ENCODE measurements at places on chromosomes 7 and 10.

DNA sequence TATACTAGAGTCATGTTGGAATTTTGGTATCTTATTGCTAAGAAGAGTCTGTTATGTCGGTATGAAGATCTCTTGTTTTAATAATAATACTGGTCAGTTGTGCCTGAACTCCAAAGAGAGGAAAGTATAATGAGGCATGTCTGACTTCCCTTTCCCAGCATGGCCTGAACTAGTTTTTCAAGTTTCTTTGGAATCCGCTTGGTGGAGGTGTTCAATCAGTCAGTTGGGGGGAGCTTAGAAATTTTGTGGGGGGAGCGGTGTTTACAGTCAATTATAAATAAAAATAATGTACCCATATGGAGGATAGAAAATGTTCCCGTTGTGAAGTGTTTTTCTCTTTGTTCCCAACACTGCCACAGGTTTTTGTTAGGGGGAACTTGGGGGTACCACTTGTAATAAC is 1.5 kb upstream of the TRDMT1 start:
- DNase-seq: no peak

DNA sequence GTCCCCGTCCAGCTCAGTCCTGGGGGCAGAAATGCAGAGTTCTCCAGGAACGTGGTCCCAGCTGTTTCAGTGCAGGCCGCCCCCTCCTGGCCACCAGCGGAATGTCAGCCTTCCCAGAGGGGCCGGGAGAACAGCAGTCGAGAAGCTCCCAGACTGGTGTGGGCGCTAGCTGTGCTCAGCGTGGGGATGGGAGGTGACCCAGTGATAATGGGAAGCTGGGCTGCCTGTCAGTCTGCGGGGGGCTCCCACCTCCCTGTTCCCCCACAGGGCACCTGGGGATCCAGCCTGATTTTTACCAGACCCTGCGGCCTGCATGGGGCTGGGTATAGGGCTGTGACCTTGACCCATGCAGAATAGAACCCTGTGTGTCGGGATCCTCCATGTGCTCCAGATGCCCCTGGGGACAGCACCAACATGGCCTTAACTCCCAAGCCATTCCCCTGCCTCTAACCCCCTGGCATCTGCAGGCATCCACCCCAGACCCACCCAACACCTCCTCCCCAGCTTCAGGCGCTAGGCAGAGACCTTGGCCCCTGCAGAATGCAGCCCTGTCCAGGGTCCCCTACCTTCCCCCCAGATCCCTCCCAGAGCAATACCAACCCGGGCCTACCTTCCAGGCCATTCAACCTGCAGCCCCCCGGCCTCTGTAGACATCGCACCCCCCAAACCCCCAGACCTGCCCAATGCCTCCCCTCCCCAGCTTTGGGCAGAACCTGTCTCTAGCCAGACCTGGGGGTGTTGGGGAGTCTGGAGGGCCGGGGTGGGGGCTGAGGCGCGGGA is 880 bp upstream of the ELN start:
- peak; percentile 79 for DNase-seq

GRCh38 chr10:74863551-74863950 is 37.2 kb downstream of the KAT6B start:
- no peak for DNase-seq

DNA sequence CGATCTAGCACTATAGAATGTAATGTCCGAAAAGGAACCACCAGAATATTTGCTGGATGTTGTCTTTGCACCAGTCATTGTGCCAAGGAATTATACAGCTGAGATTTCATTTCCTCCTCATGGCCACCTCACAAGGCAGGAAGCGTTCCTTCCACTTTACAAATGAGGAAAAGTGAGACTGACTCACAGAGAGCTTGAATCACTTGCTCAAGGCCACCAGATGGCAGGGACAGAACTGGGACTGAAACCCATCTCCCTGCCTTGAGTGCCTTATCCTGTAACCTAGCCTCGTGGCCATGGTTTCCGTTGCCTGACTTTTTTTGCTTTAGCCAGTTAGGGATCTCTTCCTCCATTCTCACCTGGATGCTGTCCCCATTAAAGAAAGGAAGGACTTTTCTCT is 44.7 kb upstream of the PDZD8 start:
- DNase-seq: peak; percentile 30

- DNase-seq: no peak
Measured at GRCh38 chr7:41731493-41732435, 28.9 kb upstream of the INHBA start.

- peak; percentile 76 for DNase-seq
Measured at GRCh38 chr7:151013733-151014497, 10.4 kb downstream of the ATG9B start.

DNA sequence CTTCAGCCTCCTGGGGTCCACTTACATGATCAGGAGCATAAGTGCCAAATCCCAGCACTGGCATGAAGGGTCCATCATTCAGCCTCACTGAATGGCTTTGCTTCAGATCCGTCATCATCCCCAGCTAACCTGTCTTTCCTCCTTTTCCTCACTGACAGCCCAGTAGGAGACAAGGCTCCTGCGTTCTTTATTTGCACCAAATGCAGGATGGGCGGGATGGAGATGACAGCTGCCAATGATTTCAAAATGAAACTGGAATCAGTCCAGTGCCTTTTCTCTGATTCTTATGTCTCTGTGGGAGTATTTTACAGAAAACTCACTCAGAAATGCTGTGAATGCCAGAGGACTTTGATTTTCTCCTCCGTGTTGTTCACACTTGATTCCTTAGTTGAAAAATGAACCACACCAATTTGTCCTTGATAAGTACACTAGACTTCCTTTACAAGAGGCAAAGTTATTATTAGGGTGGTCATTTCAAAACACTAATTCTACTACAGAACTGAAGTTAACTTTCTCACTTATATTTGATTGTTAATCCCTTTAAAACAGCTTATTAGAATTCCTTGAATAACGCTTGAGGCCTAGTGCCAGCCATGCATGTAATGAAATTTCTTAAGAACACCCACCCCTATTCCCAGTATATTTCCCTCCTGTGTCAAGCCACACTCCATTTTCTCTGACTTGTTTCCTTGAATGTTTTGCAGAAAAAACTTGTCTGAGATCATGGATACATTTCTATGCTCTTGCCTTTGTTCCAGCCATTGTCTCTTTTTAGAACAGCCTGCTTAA is at the start of gene AKR1C8:
Gene AKR1C8, minus strand, starts transcription at position 164 of the 789 bp plus-strand sequence. Its CDS starts 46 bp downstream, at position 118.
- DNase-seq: no peak

GRCh38 chr7:151542606-151543130 is 23.0 kb upstream of the RHEB start:
- DNase-seq: no peak

GRCh38 chr10:24393201-24393600 is 184.3 kb downstream of the KIAA1217 start:
- no peak for DNase-seq

- DNase-seq: peak; percentile 40
Measured at GRCh38 chr10:30186371-30186875, 127.0 kb upstream of the JCAD start.

DNA sequence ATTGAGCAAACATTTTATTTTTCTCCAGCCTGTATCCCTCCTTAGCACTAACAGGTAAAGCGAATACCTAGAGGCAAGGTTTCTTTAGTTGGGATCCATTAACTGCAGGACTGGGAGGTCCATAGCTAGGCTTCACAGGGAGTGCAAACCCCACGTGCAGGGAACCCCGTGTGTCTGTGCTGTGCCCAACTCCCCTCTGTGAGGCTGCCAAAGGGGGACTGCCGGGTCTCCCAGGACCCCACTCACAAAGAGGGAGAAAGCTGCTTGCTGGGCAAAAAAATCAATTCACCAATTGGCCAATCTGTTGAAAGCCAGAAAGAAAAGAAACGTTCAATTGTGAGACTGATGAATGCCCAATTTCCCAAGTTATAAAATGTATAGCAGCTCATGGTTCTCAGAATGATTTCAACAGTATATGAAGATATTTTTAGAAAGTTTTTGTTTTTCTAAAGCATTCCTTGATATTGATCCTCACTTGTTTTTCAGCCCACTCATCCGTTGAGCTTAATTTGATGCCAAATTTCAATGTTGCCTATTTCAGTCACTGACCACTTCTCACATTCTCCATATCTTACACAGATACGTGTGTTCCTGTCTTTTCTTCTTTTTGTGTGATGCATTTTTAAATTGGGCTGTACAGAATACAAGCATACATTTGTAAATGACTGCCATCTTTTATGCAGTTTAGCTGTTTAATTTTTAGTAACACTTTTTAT is 202.7 kb upstream of the PRSS58 start:
- no peak for DNase-seq
